ENCODE measurements at places on chromosomes 4 and X.

DNA sequence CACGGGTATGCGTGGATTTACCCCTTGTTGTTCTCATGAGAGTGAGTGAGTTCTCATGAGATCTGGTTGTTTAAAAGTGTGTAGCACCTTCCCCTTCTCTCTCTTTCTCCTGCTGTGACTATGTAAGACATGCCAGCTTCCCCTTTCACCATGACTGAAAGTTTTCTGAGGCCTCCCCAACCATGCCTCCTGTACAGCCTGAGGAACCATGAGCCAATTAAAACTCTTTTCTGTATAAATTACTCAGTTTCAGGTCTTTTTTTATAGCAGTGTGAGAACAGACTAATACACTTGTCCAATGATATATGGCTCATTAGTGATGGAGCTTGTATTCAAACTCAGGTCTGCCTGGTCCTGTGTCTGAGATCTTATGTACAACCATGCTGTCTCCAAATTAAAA lies 28.5 kb upstream of the RTL3 start:
- DNase-seq: no peak

GRCh38 chrX:111264385-111264784 lies 5.9 kb downstream of the CAPN6 start:
- no peak for DNase-seq

DNA sequence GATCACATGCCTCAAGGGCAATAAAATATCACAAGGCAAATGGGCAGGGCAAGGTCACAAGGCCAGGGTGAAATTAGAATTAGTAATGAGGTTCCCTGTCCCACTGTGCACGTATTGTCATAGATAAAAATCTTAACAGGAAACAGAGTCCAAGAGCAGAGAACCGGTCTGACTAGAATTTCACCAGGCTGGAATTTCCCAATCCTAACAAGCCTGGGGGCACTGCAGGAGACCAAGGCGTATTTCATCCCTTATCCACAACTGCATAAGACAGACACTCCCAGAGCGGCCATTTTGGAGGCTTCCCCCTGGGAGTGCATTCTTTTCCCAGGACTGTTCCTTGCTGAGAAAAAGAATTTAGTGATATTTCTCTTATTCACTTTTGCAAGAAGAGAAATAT lies 25.9 kb upstream of the PRDM5 start:
- no peak for DNase-seq

DNA sequence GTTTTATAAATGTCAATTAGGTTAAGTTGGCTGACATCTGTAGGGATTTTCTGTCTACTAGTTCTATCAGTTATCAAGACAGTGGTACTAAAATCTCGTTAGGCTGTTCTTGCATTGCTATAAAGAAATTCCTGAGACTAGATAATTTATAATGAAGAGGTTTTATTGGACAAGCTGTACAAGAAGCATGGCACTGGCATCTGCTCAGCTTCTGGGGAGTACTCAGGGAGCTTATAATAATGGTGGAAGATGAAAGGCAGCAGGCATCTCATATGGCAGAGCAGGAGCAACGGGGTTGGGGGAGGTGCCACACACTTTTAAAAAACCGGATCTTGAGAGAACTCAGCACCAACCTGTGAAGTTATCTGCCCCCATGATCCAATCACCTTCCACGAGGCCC lies 28.2 kb downstream of the CHIC2 start:
- DNase-seq: no peak

- DNase-seq: no peak
Observed at GRCh38 chrX:54067766-54068165, 23.5 kb upstream of the PHF8 start.

DNA sequence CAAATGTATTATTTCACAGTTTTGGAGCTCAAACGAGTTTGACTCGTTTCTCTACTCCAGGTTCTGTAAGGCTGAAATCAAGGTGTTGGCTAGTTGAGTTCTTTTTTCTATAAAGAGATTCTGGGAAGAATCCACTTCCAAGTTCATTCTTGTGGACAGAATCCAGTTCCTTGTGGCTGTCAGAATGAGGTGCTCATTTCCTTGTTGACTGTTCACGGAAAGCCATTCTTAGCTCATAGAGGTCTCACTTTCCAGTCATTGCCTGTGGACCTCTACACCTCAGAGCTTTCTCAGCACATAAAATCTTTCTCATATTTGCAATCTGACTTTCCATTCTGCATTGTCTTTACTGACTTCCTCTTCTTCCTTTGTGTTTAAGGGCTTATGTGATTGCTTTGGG lies 62.9 kb downstream of the SYTL5 start:
- DNase-seq: no peak

DNA sequence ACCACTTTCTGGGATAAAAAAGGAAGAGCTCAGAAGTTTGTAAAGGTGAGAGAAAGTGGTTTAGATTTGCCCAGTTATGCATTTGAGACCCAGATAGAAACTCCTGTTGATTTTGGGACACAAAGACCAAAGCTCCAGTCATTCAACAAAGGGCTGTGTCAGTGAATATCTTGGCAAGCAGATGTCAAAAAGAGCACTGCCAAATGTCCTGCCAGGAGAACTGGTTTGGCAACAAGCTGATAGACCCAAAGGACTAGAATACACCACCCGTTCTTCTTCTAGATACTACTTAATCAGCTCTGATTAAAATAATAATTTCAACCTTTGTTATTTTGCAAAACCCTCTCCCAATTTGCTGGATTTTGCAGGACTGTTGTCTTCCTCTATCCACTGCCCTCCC lies 121.4 kb downstream of the NHS start:
- no peak for DNase-seq

Data from germinal center (tissue), 1 donor.